CD8-positive, alpha-beta memory T cell (primary cell): ENCODE measurements at places on chromosomes 11 and 22. TPM values are rescaled to one million over a fixed set of nuclear protein-coding genes. Genes with fewer than 3 reads are reported as not detected.
A peak's percentile ranks its signal among the peaks of the same experiment; 100 is the strongest.

DNA sequence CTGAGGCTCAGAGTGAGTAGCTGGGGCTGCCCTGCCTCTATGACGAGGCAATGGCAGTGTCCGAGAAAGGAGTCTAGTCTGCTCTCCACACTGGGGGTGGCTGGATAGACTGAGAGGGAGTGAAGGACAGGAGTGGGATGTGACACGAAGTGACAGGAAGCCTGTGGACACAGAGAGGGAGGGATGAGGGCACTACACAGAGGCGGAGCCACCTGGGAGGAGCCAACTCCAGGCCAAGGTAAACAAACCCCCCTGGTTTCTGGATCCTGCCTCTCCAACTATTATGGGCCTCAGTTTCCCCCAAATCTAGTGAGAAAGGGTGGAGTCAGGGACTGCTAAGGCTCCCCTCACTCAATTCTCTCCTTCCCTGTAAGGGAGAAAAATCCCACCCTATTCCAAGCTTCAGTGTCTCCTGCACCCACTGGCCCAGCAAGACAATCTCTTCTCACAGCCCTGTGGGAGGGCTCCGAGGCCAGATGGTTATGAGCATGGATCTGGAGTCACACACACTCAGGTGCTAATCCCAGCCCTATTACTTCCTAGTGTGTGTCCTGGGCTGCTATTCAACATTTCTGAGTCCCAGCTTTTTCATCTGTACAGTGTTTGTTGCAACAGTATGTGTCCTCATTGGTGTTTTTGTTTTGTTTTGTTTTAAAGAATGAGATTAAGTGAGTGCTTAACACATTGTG is 24.9 kb downstream of the ASPHD2 start:
- no peaks in the 10 kb centered on the region for H3K27me3 ChIP-seq
- H3K27ac ChIP-seq, result no peak overlapping the region
- peaks cover 18% of the 10 kb centered on the region for H3K36me3 ChIP-seq
- no peak for DNase-seq

The VEGFB gene
- 71.9 TPM for total RNA-seq

GRCh38 chr11:68127714-68128681 is 6.8 kb upstream of the CHKA start:
- no peak overlapping the region for H3K4me3 ChIP-seq
- no peaks in the 10 kb centered on the region for H3K36me3 ChIP-seq
- H3K4me1 ChIP-seq, result no peaks in the 10 kb centered on the region
- DNase-seq, result no peak

DNA sequence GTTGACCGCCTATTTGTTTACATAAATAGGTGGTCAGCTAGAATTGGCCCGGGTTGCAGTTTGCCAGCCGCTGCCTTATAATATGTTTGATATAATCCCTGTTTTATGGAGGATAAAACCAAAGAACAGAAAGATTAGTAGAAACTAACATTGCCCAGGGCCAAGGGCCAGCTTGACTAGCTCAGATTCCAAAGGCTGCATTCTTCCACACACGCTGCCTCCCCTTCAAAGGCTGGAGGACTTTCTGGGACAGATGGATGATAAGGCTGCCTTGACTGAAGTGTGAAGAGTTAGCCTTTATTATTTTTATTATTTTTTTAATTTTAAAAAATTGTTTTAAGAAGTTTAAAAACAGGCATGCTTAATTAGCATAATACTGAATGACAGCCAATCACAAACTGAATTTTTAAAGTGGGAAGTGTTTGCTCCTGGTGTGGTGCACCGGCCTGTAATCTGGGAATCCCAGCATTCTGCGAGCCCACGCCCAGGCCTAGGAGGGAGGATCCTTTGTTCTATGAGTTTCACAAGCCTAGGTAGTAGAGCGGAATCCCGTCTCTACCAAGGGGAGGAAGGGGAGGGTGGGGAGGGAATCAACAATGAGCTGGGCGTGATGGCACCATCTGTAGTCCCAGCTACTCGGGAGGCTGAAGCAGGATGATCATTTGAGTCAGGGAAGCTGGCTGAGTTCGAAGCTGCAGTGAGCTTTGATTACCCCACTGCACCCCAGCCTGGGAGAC is 114.9 kb downstream of the NAV2 start:
- DNase-seq, result no peak
- no peaks in the 10 kb centered on the region for H3K36me3 ChIP-seq
- H3K4me1 ChIP-seq, result no peaks in the 10 kb centered on the region
- H3K27ac ChIP-seq, result no peak overlapping the region

The ANO1 gene
- total RNA-seq, result not detected

DNA sequence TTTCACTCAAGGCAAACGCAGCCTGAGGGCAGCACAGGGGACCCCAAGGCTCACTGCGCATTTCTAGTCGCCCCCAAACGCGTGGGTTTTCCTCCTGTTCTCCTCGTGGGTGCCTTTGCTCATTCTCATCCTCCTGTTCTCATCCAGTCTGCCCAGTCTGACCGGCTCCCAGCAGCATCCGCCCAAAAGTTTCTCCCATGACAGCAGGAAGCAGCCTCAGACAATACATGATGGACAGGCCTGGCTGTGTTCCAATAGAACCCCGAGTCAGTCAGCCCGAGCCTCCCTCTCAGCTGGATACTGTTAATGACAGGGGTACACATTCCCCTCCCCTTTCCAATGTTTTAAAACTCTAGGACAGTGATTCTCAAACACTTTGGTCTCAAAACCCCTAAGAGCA is 22.5 kb upstream of the KRTAP5-7 start:
- peaks cover 4% of the 10 kb centered on the region for H3K36me3 ChIP-seq
- H3K4me1 ChIP-seq, result no peaks in the 10 kb centered on the region

The TRPM5 gene
- not detected for total RNA-seq

The ACR gene
- total RNA-seq, result not detected

DNA sequence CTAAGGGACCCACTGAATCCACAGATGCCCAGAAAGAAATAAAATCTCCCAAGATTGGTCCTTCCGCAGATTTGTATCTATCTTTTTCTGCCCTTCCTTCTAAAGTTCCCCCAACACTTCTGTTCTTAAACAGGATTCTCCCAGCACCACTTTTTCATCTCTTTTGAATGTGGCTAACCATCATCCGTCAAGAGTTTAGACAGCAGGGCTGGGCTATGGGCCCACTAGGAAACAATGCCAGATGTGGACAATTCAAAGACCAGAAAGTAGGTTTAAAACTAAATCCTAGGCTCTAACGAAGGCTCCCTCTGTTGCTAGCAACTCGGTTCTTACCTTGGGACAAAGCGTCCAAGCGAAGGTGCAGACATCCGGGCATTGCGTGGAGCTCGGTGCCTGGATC is 100.0 kb downstream of the AMBRA1 start:
- no peak for DNase-seq
- H3K36me3 ChIP-seq, result peaks cover 19% of the 10 kb centered on the region
- H3K27ac ChIP-seq, result no peak overlapping the region
- H3K4me1 ChIP-seq, result no peaks in the 10 kb centered on the region

The TRPC6 gene
- total RNA-seq, result not detected

GRCh38 chr11:36328966-36329673 is 33.0 kb downstream of the PRR5L start:
- H3K27ac ChIP-seq, result no peak overlapping the region
- H3K36me3 ChIP-seq, result no peaks in the 10 kb centered on the region
- no peaks in the 10 kb centered on the region for H3K4me1 ChIP-seq
- H3K27me3 ChIP-seq, result no peaks in the 10 kb centered on the region
- H3K4me3 ChIP-seq, result no peak overlapping the region

DNA sequence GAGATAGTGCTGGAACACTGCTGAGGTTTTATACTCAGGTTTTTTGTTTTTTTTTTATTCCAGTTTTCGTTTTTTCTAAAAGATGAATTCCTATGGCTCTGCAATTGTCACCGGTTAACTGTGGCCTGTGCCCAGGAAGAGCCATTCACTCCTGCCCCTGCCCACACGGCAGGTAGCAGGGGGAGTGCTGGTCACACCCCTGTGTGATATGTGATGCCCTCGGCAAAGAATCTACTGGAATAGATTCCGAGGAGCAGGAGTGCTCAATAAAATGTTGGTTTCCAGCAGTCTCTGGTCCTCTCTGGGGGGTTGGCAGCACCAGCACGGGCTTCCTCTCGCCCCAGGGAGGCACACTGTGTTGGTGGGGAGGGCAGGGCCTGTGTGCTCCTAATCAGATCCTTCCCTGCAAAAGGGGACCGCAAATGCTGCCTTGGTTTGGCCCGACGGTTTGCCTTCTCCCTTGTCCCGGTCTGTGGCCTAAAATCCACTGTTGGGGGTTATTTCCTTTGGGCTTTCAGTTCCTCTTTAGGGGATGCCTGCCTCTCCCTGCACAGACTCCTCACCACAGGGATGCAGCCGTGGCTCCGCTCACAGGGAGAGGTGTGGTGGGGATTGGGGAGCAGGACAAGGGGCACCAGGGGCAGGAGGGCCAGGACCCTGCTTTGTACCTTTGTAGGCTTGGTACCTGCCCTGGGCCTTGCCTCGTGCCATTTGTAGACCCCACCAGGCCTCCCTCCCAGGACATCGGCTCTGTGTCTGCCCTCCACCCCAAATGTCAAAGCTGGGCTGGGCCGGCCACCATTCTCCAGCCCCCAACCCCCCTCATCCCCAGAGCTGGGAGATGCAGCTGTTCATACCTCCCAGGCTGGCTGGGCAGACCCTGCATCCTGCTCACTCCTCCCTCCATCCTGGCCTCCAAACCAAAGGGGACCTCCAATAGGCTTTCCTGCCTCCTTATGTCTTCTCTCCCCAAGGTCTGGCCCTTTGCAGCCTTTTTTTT is 13.5 kb downstream of the MCAT start:
- H3K27ac ChIP-seq, result no peak overlapping the region
- H3K27me3 ChIP-seq, result no peaks in the 10 kb centered on the region
- no peak for DNase-seq
- no peaks in the 10 kb centered on the region for H3K4me1 ChIP-seq

- no peak overlapping the region for H3K4me3 ChIP-seq
- H3K4me1 ChIP-seq, result no peaks in the 10 kb centered on the region
- no peaks in the 10 kb centered on the region for H3K36me3 ChIP-seq
- no peak for DNase-seq
- H3K27me3 ChIP-seq, result no peaks in the 10 kb centered on the region
These were observed 227.5 kb upstream of the NARS2 start for GRCh38 chr11:78802058-78802761.

DNA sequence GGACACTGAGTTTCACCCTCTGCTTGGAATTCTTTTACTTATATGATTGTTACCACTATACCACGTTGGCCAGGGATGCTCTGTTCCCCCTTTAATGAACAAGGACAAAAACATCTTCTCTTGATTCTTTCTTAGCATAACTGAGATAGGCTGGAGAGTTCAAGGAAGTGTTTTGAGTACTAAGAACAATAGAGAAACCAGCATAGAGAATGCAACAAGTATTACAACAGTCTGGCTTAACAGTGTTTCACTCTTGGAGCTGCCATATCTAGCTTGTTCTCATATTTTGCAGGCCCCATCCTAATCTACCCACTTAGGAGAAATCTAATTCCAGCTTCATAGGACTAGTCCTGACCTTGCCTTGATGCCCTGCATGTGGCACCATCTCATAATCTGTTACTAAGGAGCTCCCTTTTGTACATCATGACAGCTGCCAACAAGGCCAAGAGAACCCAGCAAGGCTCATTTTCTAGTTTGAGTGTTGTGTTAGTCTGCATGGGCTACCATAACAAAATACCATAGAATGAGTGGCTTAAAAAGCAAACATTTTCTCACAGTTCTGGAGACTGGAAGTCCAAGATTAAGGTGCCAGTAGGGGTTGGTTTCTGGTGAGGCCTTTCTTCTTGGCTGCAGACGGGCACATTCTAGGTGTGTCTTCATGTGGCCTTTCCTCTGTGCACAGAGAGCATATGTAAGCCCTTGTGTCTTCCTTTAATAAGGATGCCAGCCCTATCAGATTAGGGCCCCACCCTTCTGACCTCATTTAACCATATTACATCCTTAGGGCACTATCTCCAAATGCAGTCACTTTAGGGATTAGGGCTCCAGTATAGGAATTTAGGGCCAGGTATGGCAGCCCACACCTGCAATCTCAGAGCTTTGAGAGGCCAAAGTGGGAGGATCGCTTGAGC is 37.8 kb downstream of the PACS1 start:
- no peaks in the 10 kb centered on the region for H3K27me3 ChIP-seq
- H3K4me3 ChIP-seq, result no peak overlapping the region
- peaks cover 81% of the 10 kb centered on the region for H3K4me1 ChIP-seq
- DNase-seq, result no peak
- H3K27ac ChIP-seq, result no peak overlapping the region

- no peaks in the 10 kb centered on the region for H3K4me1 ChIP-seq
- H3K36me3 ChIP-seq, result no peaks in the 10 kb centered on the region
- H3K4me3 ChIP-seq, result no peak overlapping the region
These were observed 699.1 kb upstream of the ARHGAP42 start for GRCh38 chr11:99987821-99988470.

GRCh38 chr11:131645237-131645636 is 274.8 kb downstream of the NTM start:
- H3K27ac ChIP-seq, result no peak overlapping the region
- DNase-seq, result no peak
- H3K27me3 ChIP-seq, result no peaks in the 10 kb centered on the region
- H3K36me3 ChIP-seq, result no peaks in the 10 kb centered on the region
- no peaks in the 10 kb centered on the region for H3K4me1 ChIP-seq
- no peak overlapping the region for H3K4me3 ChIP-seq

The DERL3 gene
- total RNA-seq, result 5.4 TPM

The CREB3L1 gene
- total RNA-seq, result not detected

The TBX1 gene
- total RNA-seq, result not detected

DNA sequence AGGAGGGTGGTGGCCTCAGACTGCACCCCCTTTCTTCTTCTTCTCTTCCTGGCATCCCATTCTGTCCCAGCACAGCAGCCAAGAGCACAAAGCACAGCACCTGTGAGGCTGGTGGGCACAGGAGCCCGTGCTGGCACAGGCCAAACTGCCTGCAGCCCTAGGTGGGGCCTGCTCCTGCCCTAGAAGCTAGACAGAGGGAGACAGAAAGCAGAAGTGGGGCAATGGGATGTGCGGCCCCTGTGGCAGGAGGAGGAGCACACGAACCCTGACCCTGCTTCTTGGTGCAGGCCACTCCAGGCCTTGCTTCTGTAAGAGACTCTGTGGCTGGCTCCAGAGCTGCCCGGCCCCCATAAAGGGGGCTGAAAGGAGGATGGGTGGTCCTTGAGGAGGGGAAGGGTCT is 3.9 kb upstream of the PTS start:
- no peaks in the 10 kb centered on the region for H3K27me3 ChIP-seq
- no peak overlapping the region for H3K4me3 ChIP-seq
- no peaks in the 10 kb centered on the region for H3K36me3 ChIP-seq
- no peak overlapping the region for H3K27ac ChIP-seq

- no peak overlapping the region for H3K4me3 ChIP-seq
- no peaks in the 10 kb centered on the region for H3K27me3 ChIP-seq
- no peaks in the 10 kb centered on the region for H3K4me1 ChIP-seq
- DNase-seq, result no peak
These were observed 15.9 kb upstream of the CDC42EP2 start for GRCh38 chr11:65298655-65299179.

DNA sequence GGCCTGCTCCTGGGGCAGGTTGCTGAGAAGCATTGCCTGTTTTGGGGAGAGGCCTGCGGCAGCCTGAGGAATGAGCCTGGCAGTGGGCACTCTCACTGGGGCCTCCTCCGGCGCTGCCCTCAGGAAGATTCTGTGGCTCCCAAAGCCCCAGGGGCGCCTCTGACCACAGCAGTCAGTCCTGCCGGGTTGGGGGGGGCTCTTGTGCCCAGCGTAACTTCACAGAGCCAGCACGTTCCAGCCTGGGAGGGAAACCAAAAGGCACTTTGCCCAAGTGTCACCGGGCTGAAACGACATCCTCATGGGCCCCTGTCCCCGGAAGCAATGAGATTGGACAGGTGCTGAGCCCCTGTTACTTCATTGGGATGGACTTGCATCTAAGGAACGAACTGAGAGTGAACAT is 4.3 kb upstream of the LRP5 start:
- H3K27me3 ChIP-seq, result no peaks in the 10 kb centered on the region
- no peaks in the 10 kb centered on the region for H3K36me3 ChIP-seq
- no peak overlapping the region for H3K27ac ChIP-seq
- H3K4me3 ChIP-seq, result no peak overlapping the region
- H3K4me1 ChIP-seq, result no peaks in the 10 kb centered on the region
- DNase-seq, result no peak

- no peaks in the 10 kb centered on the region for H3K27me3 ChIP-seq
- no peaks in the 10 kb centered on the region for H3K36me3 ChIP-seq
- H3K27ac ChIP-seq, result peak overlapping the region; percentile 55
- H3K4me3 ChIP-seq, result peak overlapping the region; percentile 58
These were observed 650 bp upstream of the CHID1 start for GRCh38 chr11:911031-911889.
